ENCODE measurements at places on chromosomes 12 and 14.
A peak's percentile ranks its signal among the peaks of the same experiment; 100 is the strongest.

GRCh38 chr14:89941830-89942377 lies 12.6 kb downstream of the EFCAB11 start:
- no peak for DNase-seq

GRCh38 chr12:44589697-44590096 lies 286.4 kb downstream of the NELL2 start:
- DNase-seq, result no peak

DNA sequence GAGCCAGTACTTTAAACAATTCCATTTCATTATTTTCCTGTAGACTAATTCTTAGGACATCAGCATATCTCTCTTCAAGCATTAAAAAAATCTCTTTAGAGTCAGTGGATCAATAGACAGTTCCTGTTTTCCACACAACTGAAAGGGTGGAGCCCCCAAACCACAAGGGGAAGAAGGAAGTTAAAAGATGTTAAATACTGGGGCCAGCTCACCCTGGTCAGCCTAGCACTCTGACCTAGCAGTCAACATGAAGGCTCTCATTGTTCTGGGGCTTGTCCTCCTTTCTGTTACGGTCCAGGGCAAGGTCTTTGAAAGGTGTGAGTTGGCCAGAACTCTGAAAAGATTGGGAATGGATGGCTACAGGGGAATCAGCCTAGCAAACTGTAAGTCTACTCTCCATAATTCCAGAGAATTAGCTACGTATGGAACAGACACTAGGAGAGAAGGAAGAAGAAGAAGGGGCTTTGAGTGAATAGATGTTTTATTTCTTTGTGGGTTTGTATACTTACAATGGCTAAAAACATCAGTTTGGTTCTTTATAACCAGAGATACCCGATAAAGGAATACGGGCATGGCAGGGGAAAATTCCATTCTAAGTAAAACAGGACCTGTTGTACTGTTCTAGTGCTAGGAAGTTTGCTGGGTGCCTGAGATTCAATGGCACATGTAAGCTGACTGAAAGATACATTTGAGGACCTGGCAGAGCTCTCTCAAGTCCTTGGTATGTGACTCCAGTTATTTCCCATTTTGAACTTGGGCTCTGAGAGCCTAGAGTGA lies at the start of gene LYZ:
LYZ (plus strand) TSS at position 220 of the 777 bp plus-strand sequence; CDS start at position 248, 28 bp downstream.
- no peak for DNase-seq

GRCh38 chr14:92579244-92579936 lies 65.8 kb downstream of the RIN3 start:
- no peak for DNase-seq

DNA sequence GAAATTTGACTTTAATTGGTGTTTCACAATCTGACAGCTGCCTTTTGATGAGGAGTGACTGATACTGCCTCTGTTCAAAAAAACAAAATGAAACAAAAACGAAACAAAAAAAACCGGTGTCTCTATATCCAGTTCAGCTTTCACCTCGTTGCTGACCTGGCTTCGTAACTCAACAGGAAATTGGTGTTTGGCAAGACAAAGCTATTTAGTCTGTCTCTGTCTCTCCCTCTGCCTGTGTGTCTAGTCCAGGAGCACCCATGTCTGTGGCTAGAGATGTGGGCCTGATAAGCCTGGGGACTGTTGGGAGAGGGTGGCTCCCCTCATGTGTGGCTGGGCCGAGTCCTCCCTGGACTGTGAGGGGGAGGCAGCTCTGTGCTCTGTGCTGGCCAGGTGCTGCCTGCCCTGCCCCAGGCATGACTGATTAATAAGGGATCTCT lies 11.3 kb downstream of the CACNA1C start:
- no peak for DNase-seq

- no peak for DNase-seq
Measured at GRCh38 chr12:108696111-108696995, 35.0 kb downstream of the CORO1C start.

DNA sequence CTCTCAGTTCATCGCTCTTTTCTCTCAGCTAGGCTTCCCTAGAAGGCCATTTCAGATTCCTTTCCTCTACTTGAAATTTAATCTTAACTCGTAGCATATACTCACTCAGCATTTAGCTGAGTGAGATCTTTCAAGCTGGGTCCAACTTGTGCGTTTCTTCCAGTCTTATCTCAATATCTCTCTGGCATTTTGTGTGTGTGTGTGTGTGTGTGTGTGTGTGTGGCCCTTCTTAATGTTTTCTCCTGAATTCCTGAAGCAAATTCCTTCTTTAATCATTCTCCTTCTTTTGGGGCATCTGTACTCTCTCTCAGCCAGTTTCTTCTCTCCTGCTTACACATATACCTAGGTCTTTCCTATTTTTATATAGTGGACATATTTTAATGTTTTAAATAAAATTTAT lies 129.1 kb downstream of the KITLG start:
- DNase-seq, result no peak

GRCh38 chr12:104758771-104759170 lies 199.3 kb downstream of the SLC41A2 start:
- DNase-seq, result no peak

DNA sequence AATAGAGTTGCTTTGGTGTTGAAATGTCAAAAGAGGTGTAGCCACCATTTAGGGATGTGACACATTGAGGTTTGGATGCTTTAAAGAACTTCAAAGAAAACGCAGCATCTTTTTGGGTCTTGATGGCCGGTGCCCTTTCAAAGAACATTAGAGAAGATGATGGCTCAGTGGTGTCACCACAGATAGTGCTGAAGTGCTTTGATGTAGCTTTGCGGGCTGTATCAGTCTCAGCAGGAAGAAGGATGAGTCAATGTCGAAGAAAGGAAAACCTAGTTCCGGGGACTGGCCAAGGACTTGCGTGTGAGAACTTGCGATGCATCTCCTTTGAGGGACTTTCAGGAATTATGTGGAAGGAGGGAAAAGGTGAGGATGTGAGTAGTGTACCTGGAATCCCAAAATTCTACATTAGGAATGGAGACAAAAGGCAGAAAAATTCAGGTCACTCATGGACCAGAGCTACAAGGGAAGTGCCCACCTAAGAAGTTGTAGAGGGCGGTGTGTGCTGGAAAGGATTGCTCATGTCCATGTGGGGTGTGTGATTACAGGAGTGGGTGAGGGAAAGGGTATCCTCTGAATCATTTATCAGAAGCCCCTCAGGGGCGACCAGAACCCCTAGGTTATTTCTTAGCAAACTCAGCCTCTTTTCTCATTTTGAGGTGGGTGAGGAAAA lies 39.7 kb upstream of the GZMB start:
- DNase-seq, result no peak

GRCh38 chr14:22305607-22306006 lies 283.4 kb downstream of the DAD1 start:
- no peak for DNase-seq

GRCh38 chr14:77217551-77217950 lies 36.0 kb downstream of the TMEM63C start:
- DNase-seq, result no peak

DNA sequence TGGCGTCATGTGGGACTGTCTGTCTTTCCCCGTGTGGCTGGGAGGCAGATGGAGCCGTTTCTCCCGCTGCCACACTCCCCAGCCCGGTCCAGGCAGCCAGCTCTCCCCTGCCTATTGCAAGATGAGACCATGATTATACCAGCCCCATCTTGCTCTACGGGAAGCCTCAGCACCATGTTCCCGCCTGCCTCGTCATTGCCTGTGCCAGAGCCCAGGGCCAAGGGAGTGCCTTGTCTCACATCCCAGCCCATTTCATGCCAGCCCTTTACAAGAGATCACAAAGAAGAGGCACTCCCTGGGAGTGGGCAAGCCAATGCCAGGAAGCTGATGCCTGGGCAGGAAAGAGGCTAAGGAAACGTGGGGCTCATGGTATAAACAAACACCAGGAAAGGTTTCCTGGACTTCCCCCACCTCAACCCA lies 23.9 kb downstream of the GPR68 start:
- DNase-seq, result no peak

GRCh38 chr14:80926397-80927082 lies 15.0 kb downstream of the CEP128 start:
- DNase-seq, result no peak

- no peak for DNase-seq
Measured at GRCh38 chr12:53954694-53955035, at the start of gene HOXC12. TSS of gene HOXC12 (plus strand) at chr12:53954903. CDS start at chr12:53954930, 27 bp downstream.

DNA sequence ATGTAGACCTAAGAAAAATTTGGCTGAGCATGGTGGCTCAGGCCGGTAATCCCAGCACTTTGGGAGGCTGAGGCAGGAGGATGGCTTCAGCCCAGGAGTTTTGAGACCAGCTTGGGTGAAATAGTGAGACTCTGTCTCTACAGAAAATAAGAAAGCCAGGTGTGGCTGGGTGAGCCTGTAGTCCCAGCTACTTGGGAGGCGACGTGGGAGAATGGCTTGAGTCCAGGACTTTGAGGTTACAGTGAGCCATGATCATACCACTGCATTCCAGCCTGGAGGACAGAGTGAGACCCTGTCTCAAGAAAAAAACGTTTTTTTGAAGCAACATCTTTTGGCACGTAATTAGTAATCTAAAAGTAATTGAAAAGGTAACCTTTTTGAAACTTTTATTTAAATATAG lies 70.9 kb downstream of the FERMT2 start:
- DNase-seq, result no peak

- no peak for DNase-seq
Measured at GRCh38 chr12:34347367-34347766, 325.1 kb downstream of the ALG10 start.

DNA sequence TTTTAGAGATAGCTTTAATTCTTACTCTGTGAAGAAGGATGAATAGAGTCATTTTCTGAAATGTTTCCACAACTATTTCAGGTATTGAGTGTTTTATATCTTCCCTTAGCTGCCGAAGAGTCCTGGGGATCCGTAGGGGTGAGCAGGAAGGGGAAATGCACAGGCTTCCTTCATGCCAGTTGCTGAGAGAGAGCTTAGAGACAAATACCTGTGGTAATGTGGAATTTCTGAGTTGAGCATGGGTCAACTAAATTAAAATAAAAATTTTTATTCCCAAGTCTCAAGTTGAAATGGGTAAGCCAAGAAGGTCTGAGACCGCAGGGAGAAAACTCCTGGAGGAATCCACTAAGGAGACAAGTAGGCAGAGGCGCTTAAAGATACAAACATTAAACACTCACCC lies 185.7 kb downstream of the DAD1 start:
- DNase-seq, result no peak

- no peak for DNase-seq
Measured at GRCh38 chr12:114226241-114226928, 179.6 kb downstream of the TBX5 start.

DNA sequence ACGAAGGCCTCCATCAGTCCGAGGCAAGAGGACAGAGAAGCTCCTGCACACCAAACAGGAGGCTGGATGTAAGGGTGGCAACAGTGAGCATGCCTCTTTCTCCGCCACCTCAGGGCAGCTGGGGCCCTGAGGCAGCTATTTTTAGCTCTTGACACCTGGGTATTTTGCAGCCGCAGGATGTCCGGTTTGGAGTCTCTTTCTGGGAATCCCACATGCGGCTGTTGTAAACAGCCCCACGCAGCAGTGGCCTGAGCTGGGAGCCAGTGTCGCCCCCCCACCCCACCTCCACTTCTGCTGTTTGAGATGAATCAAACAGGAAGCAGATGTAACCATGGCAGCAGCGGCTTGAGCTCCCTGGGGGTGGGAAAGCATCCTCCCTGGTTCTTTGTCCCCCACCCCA lies 11.7 kb downstream of the HDAC7 start:
- DNase-seq, result peak; percentile 26

DNA sequence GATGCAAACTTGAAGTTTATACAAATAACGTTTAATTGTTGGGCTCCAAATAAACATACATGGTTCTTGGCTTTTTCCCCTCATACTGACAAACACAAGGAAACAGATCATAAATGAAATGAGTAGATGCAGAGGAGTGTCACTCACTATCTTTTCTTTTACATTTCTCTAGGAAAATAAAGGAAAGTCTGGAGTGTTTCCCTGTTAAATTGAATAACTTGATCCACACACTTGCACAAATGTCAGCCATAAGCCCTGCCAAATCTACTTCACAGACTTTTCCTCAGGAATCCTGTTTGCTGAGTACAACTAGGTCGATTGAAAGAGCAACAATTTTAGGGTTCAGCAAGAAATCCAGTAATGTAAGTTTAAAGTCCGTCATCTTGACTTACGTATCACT lies 175.3 kb downstream of the PLCZ1 start:
- no peak for DNase-seq

- DNase-seq, result no peak
Measured at GRCh38 chr14:101426466-101426865, 134.8 kb upstream of the DIO3 start.

GRCh38 chr14:73712071-73712506 lies 2.1 kb downstream of the PNMA1 start:
- no peak for DNase-seq

- DNase-seq, result peak; percentile 10
Measured at GRCh38 chr12:82089369-82090121, 268.6 kb downstream of the CCDC59 start.

DNA sequence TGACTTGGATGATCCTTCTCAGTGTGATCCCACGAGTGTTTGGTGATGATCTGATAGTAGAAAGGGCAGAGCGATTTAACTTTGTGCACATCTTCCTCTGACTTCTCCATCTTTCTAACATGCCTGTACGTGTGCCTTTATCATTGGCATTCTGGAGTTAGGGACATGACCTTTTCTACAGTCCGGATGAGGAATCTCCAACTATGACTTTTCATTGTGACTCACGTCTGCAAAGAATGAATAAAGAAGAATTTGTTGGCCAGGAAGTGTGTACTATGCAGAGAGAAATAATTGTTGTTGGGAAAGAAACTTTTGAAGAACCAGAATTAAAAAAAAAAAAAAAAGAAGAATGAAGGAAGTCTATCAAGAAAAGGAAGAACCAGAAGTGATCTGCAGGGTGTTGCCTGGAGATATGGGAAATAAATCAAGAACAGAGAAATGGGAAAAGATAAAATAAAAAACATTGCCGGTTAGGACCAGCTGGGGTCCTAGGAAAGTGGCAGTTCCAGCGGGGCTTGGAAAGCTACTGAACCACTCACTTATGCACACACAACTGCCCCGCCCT lies 25.3 kb downstream of the PPFIBP1 start:
- DNase-seq, result no peak

GRCh38 chr12:4743046-4743445 lies 22.8 kb downstream of the GALNT8 start:
- no peak for DNase-seq

GRCh38 chr12:54026640-54027441 lies 1.4 kb upstream of the HOXC6 start:
- DNase-seq, result no peak

GRCh38 chr12:28409892-28410291 lies 219.6 kb downstream of the CCDC91 start:
- DNase-seq, result no peak

- DNase-seq, result no peak
Measured at GRCh38 chr14:105855893-105856675, 329.7 kb downstream of the TMEM121 start.

- no peak for DNase-seq
Measured at GRCh38 chr12:48105321-48105866, 485 bp downstream of the SENP1 start.

DNA sequence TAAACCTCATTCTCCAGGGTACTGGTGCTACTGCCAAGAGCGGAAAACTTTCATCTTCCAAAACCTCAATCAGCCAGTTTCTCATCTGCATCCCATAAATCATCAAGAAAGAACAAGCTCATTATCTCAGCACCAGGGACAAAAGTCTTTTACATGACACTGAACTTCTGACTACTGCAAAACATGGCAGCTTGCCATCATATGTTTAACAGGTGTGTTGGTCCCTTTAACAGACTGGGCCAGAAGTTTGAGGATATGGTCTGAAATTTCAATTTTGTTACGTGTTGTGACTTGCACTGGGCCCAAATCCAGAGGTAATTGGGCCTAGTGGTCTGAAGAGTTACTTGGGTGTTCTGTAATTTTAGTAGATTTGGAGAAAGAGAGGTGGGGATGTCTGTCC lies 305.4 kb upstream of the SEL1L start:
- no peak for DNase-seq

GRCh38 chr12:47725091-47725772 lies at the start of gene ENDOU:
TSS of gene ENDOU (minus strand) at chr12:47725490. CDS start at chr12:47725413, 77 bp downstream.
- no peak for DNase-seq

- no peak for DNase-seq
Measured at GRCh38 chr12:109174468-109174867, 58.1 kb downstream of the ACACB start.
